Ammon's horn (tissue), 1 donor: ENCODE measurements at places on chromosomes 3 and 15.

- DNase-seq, result peak; percentile 40
Observed at GRCh38 chr3:72756900-72757299, 91.3 kb downstream of the SHQ1 start.

GRCh38 chr3:141881702-141882101, 5.3 kb downstream of the ATP1B3 start:
- DNase-seq, result no peak

- no peak for DNase-seq
Observed at GRCh38 chr3:30098653-30099455, 507.5 kb upstream of the TGFBR2 start.

DNA sequence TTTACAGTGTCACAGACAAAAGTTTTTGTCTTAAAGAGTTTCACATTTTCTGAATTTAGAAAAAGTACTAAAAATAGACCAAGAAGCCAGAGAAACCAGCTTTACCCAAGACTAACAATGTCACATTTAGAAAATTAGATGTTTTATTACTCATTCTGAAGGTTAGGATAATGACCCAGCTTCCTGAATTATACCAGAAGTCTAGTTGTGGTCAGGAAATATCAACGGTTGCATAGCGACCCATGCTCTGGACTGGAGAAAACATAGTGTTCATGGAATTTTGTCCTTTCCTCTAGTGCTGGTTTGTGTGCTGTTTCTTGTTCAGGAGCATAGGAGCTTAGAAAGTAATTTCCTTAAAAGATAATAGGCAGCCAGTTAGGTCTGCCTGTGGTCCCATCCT, 59.0 kb downstream of the DPPA2 start:
- no peak for DNase-seq

- no peak for DNase-seq
Observed at GRCh38 chr3:30102356-30102755, 504.0 kb upstream of the TGFBR2 start.

DNA sequence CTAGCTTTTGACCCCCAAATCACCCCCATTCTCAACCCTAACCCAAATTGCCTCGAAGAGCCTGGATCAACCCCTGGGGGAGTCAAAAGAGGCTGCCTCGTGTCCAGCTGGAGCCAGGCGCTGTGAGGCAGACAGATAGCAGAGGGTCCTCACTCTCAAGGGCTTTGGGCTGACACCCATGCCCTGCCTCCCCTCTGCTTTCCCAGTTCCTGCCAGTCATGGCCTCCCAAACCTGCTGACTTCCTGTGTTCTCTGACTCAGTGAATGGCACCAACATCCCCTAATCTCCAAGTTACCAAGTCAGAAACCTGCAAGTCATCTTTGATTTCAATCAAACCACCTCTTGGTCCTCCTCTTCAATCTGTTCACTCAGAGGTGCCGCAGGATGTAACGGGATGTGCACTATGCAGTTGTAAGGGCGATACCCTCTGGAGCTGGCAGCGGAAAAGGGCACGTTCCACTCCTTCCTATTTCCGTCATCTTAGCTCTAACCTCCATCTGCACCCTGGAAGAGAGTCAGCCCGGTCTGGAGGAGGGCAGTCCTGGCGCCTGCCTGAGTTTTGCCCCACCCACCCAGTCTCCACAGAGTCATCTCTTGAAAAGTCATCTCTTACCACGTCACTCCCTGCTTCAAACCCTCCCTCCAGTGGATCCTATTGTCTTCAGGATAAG, 52.4 kb upstream of the FAM174B start:
- DNase-seq, result no peak

GRCh38 chr15:81120069-81120468, 14.0 kb upstream of the CFAP161 start:
- no peak for DNase-seq

- no peak for DNase-seq
Observed at GRCh38 chr15:32967521-32967920, 227.0 kb downstream of the FMN1 start.

DNA sequence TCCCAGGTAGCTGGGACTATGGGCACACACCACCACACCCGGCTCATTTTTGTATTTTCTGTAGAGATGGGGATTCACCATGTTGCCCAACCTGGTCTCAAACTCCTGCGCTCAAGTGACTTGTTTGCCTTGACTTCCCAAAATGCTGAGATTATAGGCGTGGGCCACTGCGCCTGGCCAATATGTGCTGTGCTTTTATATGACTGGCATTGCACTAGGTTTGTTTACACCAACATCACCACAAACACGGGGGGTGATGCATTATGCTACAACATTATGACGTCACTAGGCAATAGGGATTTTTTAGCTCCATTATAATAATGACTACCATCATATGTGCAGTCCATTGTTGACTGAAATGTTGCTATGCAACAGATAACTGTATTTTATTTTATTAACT, 6.9 kb downstream of the APH1B start:
- no peak for DNase-seq

DNA sequence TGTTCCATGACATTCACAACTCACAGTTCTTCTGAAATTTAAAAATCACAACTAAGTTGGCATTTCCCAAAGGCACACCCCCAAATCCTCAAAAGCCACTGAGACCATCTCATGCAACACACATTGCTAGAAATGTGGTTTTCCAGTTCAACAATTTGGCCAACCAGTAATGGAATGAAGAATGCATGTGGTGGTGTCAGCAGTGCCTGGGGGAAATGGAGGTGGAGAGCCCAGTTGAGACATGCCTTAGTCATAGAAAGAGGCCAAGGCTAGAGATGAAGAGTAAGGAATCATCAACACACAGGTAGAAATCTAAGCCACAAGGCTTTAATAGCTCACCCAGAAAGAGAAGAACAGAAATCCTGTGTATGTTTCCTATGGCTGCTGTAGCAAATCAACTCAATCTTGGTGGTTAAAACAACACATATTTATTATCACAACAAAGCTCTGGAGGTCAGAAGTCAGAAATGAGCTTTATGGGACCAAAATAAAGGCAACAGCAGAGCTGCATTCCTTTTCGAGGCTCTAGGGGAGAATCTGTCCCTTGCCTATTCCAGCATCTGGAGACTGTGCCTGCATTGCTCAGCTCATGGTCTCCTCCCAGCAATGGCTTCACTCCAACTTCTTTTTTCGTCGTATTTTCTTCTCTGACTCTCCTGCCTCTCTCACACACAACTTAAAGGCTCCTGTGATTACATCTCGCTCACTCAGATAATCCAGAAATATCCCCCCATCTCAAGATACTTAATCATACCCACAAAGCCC, 54.0 kb downstream of the SNTN start:
- no peak for DNase-seq

- DNase-seq, result no peak
Observed at GRCh38 chr3:294581-294980, 98.0 kb downstream of the CHL1 start.

DNA sequence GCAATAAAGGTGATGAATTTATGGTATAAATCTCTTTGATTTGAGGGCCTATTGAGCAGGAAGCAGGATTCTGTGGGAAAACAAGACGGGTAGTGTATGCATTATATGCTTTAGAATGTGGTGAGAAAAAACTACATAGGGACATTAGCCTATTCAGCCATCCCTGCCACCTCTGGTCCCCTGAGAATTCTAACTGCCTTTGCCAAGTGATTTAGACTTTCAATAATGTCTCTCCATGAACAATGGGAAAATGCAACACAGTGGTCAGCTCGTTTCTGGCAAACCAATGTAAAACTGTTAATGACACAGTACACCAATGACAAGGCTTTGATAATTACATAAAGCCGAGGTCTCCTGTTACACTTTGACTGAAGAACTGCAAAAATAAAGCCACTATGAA, 314.7 kb upstream of the CNTN4 start:
- no peak for DNase-seq
